Naive thymus-derived CD8-positive, alpha-beta T cell (primary cell): ENCODE measurements at places on chromosomes 2 and 18. TPM values are rescaled to one million over a fixed set of nuclear protein-coding genes. Genes with fewer than 3 reads are reported as not detected.

DNA sequence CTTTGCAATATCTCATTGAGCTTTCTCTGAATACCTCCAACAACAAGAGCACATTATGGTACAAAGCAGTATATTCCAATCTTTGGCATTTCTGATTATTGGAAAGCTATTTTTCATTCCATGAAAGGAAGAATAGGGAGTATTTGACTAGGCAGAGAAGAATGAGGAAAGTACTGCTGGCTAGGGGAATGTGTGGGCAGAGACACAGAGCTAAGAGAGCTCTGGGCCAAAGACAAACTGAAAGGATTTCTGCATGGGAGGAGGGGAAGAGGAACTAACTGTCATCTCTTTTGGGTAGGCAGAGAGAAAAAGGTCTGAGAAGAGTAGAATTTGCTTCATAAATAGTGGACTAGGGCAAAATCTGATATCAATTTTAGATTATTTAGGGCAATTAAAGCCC lies 150.8 kb downstream of the CCDC85A start:
- no peaks in the 10 kb centered on the region for H3K36me3 ChIP-seq
- H3K27ac ChIP-seq: no peak overlapping the region
- H3K27me3 ChIP-seq: no peaks in the 10 kb centered on the region

GRCh38 chr2:240782221-240782885 lies 37.7 kb downstream of the KIF1A start:
- H3K27me3 ChIP-seq: no peaks in the 10 kb centered on the region
- no peak overlapping the region for H3K4me3 ChIP-seq
- H3K27ac ChIP-seq: no peak overlapping the region
- no peaks in the 10 kb centered on the region for H3K4me1 ChIP-seq
- DNase-seq: no peak

- no peaks in the 10 kb centered on the region for H3K27me3 ChIP-seq
- DNase-seq: no peak
- no peak overlapping the region for H3K4me3 ChIP-seq
- H3K27ac ChIP-seq: peak overlapping the region; percentile 52
- peaks cover 76% of the 10 kb centered on the region for H3K4me1 ChIP-seq
- no peaks in the 10 kb centered on the region for H3K36me3 ChIP-seq
These were observed 19.7 kb upstream of the ARHGAP25 start for GRCh38 chr2:68714866-68715265.

GRCh38 chr2:1032030-1032429 lies 81.4 kb downstream of the SNTG2 start:
- H3K4me1 ChIP-seq: peaks cover 7% of the 10 kb centered on the region
- DNase-seq: no peak
- no peak overlapping the region for H3K4me3 ChIP-seq
- H3K27ac ChIP-seq: peak overlapping the region; percentile 92

DNA sequence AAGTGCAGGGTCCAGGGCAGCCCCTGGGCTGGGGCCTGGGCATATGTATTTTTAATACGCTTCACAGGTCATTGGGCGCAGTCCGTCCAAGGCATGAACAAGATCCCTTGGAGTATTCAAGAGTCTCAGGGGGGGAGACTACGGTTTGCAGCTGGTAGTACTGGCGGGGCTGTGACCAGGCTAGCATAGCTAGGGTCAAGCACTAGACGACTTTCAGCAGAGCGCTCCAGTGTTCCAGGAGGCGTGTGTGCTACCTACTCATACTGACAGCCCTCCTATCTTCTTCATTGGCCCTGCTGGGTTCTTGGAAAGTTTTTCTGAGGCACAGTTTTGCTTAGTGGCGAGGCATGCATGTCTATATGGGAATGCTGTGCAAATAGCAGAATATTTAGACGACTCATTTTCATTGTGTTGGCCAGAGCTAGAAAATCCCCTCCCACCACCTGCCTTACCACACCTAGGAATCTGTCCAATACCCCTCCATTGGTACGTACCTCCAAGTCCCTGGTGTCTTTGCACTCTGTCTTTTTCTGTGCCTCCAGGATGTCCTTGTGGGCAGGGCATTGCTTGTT lies 68.2 kb downstream of the GLI2 start:
- no peak overlapping the region for H3K4me3 ChIP-seq
- H3K27ac ChIP-seq: no peak overlapping the region
- H3K4me1 ChIP-seq: no peaks in the 10 kb centered on the region
- H3K27me3 ChIP-seq: peaks cover 5% of the 10 kb centered on the region

GRCh38 chr2:27703638-27704341 lies 40.1 kb downstream of the SLC4A1AP start:
- H3K4me3 ChIP-seq: no peak overlapping the region
- no peaks in the 10 kb centered on the region for H3K36me3 ChIP-seq
- no peak overlapping the region for H3K27ac ChIP-seq
- peaks cover 1% of the 10 kb centered on the region for H3K4me1 ChIP-seq
- peak; percentile 76 for DNase-seq

DNA sequence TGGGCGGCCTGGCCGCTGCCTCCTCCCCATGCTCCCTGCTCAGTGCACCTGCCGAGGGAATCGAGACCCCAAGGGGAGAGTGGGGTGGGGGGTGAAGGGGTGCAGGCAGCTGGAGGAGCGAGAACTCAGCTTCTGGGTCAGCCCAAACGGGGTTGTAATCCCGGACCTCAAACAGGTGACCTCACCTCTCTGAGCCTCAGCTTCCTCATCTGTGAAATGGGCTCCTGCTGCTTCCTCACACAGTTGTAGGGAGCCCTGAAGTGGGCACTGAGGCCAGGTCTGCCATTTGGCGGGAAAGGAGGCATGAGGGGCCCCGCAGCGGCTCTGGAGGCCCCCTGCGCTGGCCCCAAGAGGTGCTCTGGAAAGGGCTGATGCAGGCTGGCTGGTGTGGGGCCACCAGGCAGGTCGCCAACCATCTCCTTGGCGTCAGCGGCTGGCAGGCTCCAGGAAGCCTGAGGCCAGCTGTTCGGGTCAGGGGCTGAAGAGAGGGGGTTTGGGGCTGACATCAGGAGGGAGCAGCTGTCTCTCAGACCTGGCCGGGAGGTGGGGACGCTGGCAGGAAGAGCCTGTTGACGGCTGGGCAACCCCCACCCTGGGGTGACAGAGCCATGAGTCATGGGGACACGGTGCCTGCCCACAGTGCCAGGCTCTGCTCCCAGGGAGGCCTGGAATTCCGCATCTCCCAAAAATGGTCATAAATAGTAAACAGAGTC lies 4.9 kb downstream of the KLHL30 start:
- no peak for DNase-seq
- H3K4me1 ChIP-seq: peaks cover 8% of the 10 kb centered on the region
- no peaks in the 10 kb centered on the region for H3K27me3 ChIP-seq
- H3K27ac ChIP-seq: no peak overlapping the region
- H3K36me3 ChIP-seq: no peaks in the 10 kb centered on the region
- no peak overlapping the region for H3K4me3 ChIP-seq

DNA sequence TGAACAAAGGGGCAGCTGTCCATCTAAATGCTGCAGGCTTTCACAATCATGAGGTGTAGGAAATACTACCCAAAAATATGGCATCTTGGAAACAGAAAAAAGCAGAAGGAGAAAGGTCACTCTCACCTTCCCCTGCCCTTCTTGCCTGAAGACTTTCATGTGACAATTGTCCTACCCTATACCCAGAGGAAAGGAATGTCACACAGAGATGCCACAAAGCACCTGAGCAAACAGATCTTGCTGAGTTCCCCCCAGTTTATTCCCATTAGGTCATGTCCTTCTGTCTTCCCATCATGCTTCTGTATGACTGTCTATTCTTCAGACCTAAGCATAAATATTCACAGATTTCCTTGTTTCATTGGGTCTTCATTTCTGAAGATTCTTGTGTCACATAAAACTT lies 116.6 kb upstream of the MSH6 start:
- H3K36me3 ChIP-seq: no peaks in the 10 kb centered on the region
- no peak for DNase-seq
- no peak overlapping the region for H3K27ac ChIP-seq
- H3K27me3 ChIP-seq: no peaks in the 10 kb centered on the region

DNA sequence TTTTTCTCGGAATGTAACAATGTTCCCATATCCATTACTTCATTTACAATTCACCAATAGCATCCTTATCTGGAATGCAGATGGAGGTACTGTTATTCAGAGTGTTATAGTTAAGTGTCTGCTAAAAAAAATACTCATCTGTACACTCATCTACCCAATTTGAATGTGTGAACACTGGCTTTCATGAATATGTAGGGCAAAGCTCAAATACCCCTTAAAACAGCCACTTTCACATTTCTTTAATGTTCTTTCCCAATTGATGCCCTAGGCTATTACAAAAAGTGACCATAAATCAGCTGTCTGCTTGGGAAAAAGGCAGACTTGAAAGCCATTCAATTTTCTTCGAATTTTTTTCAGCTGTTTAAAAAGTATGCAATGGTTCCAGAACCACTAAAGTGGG lies 796.3 kb upstream of the FSHR start:
- DNase-seq: no peak
- H3K27ac ChIP-seq: no peak overlapping the region
- peaks cover 3% of the 10 kb centered on the region for H3K27me3 ChIP-seq
- no peaks in the 10 kb centered on the region for H3K4me1 ChIP-seq

- no peak overlapping the region for H3K27ac ChIP-seq
- H3K36me3 ChIP-seq: no peaks in the 10 kb centered on the region
- peaks cover 12% of the 10 kb centered on the region for H3K4me1 ChIP-seq
- H3K4me3 ChIP-seq: no peak overlapping the region
- no peaks in the 10 kb centered on the region for H3K27me3 ChIP-seq
- DNase-seq: no peak
These were observed 120.2 kb downstream of the LPIN1 start for GRCh38 chr2:11866358-11867335.

DNA sequence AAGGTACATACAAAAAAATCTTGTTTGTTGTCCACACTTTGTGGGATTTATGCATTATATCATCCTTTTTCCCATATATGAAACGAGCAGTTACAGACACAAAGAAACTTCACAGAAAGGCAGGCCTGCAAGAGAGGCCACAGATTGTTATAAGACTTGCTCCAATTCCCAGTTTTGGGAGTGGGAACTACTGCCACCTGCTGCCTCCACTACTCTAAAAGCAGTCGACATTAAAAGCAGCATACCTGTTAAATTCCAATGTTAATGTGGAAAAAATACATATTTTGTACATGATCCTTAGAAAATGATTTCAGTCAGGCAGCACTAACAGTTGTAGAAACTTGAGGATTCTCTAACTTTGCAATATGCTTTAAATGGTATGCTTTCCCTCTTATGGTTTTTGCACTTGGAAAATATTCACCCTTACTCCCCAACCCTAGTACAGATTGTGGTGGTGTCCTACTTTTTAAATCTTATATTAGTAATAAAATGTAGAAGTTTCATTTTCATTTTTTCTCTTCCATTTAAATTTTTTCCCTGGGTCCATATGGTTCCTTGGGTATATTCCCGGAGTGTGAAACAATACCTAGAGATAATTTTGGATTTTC lies 37.9 kb downstream of the SLC38A11 start:
- peaks cover 2% of the 10 kb centered on the region for H3K27me3 ChIP-seq
- no peak for DNase-seq
- no peak overlapping the region for H3K27ac ChIP-seq
- H3K4me1 ChIP-seq: no peaks in the 10 kb centered on the region

GRCh38 chr2:204078003-204078698 lies 141.6 kb downstream of the ICOS start:
- no peaks in the 10 kb centered on the region for H3K4me1 ChIP-seq
- no peak overlapping the region for H3K27ac ChIP-seq
- DNase-seq: no peak
- H3K36me3 ChIP-seq: no peaks in the 10 kb centered on the region
- H3K4me3 ChIP-seq: no peak overlapping the region

- H3K4me1 ChIP-seq: peaks cover 17% of the 10 kb centered on the region
- DNase-seq: no peak
- H3K27ac ChIP-seq: no peak overlapping the region
- no peaks in the 10 kb centered on the region for H3K27me3 ChIP-seq
These were observed 698.4 kb upstream of the ID2 start for GRCh38 chr2:7983451-7983850.

DNA sequence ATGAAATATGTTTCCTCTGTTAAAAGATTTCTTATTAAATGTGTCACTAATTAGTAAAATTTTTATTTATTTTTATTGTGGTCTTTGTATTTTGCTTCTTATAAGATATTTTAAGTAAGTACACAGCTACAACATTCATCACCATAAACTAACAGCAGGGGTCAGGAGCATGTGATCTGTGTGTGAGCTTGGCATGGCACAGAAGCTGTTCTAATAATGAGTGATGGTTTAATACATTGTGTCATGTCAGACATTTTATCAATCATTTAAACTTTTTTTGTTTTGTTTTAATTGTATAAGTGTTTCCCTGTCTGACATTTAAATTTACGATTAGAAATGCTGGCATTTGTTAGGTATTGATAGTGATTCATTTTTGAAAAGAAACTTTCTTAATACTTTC lies 585.4 kb downstream of the DSC3 start:
- no peaks in the 10 kb centered on the region for H3K36me3 ChIP-seq
- H3K27ac ChIP-seq: no peak overlapping the region
- DNase-seq: no peak
- no peak overlapping the region for H3K4me3 ChIP-seq

GRCh38 chr2:62564380-62565137 lies 58.6 kb upstream of the TMEM17 start:
- peaks cover 1% of the 10 kb centered on the region for H3K27me3 ChIP-seq
- H3K27ac ChIP-seq: no peak overlapping the region
- DNase-seq: no peak
- H3K4me1 ChIP-seq: no peaks in the 10 kb centered on the region

DNA sequence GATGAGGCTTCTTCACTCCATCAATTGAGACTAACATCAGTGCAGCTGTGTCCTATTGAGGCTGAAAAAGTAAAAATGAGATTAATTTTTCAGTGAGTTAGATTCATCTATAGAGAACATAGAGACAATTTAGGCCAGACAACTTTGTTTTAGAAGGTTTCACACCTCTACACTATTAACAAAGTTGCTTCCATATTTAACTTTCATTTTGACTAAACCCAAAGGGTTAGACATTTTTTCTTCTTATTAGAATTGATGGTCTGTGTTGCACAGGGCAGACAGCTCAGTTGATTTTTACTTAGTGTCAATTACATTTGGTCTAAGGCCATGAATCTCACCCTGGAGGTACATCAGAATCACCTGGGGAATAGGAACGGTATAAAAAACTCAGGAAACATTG lies 130.2 kb upstream of the NXPH2 start:
- no peaks in the 10 kb centered on the region for H3K4me1 ChIP-seq
- H3K4me3 ChIP-seq: no peak overlapping the region
- no peak for DNase-seq
- no peak overlapping the region for H3K27ac ChIP-seq

The KCTD18 gene
- polyA plus RNA-seq: 12.6 TPM

The MORN2 gene
- polyA plus RNA-seq: 9.7 TPM

The SH2D6 gene
- polyA plus RNA-seq: not detected

The ANKRD62 gene
- not detected for polyA plus RNA-seq

The SATB2 gene
- polyA plus RNA-seq: not detected

The MLPH gene
- not detected for polyA plus RNA-seq

The TNFAIP6 gene
- not detected for polyA plus RNA-seq

The MEMO1 gene
- 25.2 TPM for polyA plus RNA-seq

The NR4A2 gene
- 11.4 TPM for polyA plus RNA-seq

The MGAT4A gene
- polyA plus RNA-seq: 350 TPM

The ASB18 gene
- not detected for polyA plus RNA-seq

The RNF125 gene
- 60.9 TPM for polyA plus RNA-seq

The MTCL1 gene
- polyA plus RNA-seq: not detected

The CD207 gene
- polyA plus RNA-seq: not detected

The TUBA3E gene
- not detected for polyA plus RNA-seq

The ICA1L gene
- polyA plus RNA-seq: 4.1 TPM

The EDAR gene
- polyA plus RNA-seq: 2.8 TPM
